ENCODE measurements at places on chromosomes 13 and 19. TPM values are rescaled to one million over a fixed set of nuclear protein-coding genes. Genes with fewer than 3 reads are reported as not detected.

The REEP6 gene
- 3.9 TPM for total RNA-seq

The PCDH20 gene
- not detected for total RNA-seq

The DACH1 gene
- not detected for total RNA-seq

The COG6 gene
- total RNA-seq: 6.1 TPM

The IGFL3 gene
- total RNA-seq: not detected

The NKPD1 gene
- 0.05 TPM for total RNA-seq

The FCER2 gene
- not detected for total RNA-seq

The HIPK4 gene
- total RNA-seq: 0.26 TPM

The UBL3 gene
- 9.1 TPM for total RNA-seq

The ZNF565 gene
- 4.2 TPM for total RNA-seq

The ERICH6B gene
- not detected for total RNA-seq

The SELENOV gene
- not detected for total RNA-seq

The TMIGD2 gene
- not detected for total RNA-seq

The ZNF544 gene
- 19.0 TPM for total RNA-seq

The KANK3 gene
- total RNA-seq: 4.5 TPM

The CRYL1 gene
- 5.6 TPM for total RNA-seq

The TMEM143 gene
- 4.3 TPM for total RNA-seq

The LILRA5 gene
- not detected for total RNA-seq

The CEACAM19 gene
- 9.4 TPM for total RNA-seq

The PGLYRP2 gene
- total RNA-seq: not detected

The ZNF486 gene
- not detected for total RNA-seq

The IGFL1 gene
- 2.6 TPM for total RNA-seq

The CLDN10 gene
- 0.22 TPM for total RNA-seq

The GAS6 gene
- 6.4 TPM for total RNA-seq

The STARD13 gene
- 3.7 TPM for total RNA-seq

The CYP2A6 gene
- total RNA-seq: not detected

The LAIR1 gene
- not detected for total RNA-seq

The CEBPA gene
- total RNA-seq: 7.6 TPM

The ZNF791 gene
- 6.6 TPM for total RNA-seq

The CAPS gene
- 0.75 TPM for total RNA-seq

The C13orf46 gene
- total RNA-seq: 0.18 TPM

The ZNF560 gene
- not detected for total RNA-seq

The CNFN gene
- total RNA-seq: 46.7 TPM

The ZNF439 gene
- not detected for total RNA-seq

The MZT1 gene
- 12.8 TPM for total RNA-seq

The ZNF260 gene
- 9.6 TPM for total RNA-seq

The LINGO3 gene
- not detected for total RNA-seq

The LTBP4 gene
- 67.2 TPM for total RNA-seq

The SIGLEC5 gene
- total RNA-seq: not detected

The FGF21 gene
- total RNA-seq: not detected

The CLEC11A gene
- 8.1 TPM for total RNA-seq

The CDX2 gene
- 1.1 TPM for total RNA-seq

The OR10H1 gene
- not detected for total RNA-seq

The CRLF1 gene
- 1.5 TPM for total RNA-seq

The ERFL gene
- total RNA-seq: 0.38 TPM

All from A549 treated with DMSO at 1 μM for 4 hours (cell line).